ENCODE measurements at places on chromosomes 6 and 20. TPM values are rescaled to one million over a fixed set of nuclear protein-coding genes. Genes with fewer than 3 reads are reported as not detected.

Gene SS18L1
- 10.7 TPM for total RNA-seq

DNA sequence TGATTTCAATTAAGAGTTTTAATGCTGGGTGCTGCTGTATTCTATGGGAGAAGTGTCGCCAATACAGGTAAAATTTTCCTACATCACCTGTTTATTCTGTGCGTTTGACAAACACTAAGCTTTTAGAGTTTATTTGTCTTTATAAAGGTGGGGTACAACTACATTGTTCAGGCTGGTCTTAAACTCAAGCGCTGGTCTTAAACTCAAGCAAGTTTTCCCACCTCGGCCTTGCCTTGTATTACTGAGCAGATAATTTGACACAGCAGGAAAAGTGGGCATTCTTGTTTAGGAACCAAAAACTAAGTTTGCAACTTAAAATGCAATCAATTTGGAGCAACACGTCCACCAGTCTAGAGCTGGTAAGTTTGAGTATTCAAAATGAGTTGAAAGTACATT is 112.9 kb upstream of the BTN3A2 start:
- DNase-seq: no peak

DNA sequence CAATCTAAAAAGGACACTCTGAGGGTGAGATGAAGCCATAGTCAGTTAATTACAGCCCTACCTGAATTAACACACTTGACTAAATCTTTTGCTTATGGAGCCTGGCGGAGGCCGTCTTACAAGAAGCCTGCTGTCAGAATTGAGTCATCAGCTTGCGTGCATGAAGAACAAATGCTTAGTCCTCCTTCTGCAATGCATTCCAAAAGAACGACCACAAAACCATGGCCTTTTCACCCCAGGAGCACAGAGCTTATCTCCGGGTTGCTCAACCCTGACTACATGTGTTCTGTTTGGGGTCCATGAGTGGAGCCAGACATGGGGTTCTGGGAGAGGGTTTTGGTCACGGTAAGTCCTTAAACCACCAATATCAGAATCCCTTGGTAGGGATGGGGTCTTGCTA is 318.1 kb downstream of the CLIC5 start:
- no peak for DNase-seq

DNA sequence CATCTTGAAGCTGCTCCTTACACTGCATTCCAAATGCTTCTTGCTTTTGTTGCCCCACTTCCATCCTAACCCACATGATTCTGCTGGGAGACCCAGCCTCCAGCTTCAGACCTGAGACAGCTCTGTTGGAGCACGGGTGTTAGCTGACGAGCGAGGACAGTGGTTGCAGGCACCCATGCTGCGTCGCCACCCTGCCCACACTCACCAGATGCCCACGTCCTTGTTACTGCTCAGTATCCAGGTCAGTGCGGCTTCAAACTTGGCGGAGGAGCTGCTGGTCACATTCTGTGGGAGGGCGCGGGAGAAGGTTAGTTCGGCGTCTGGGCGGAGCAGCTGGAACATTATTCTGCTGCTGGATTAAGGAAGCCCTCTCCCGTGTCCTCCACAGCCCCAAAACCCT is 9.0 kb downstream of the LEMD2 start:
- no peak for DNase-seq

Gene MCHR2
- 0.33 TPM for total RNA-seq

DNA sequence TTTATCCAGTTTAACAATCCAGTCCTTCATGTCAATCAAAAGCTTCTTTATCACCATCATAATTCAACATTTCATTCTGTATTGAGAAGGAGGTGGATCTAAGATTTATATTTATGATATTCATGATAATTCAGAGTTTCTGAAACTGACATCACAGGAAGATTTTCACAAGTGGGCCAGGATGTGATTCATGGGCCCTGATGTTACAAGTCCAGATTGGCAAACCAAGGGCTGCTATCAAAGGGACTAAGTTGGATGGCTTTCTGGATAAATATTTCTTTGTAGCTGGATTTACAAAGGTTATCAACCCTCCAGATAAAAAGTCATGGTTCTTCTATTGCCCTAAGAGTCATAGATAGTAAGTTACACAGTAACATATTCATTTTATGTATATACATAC is 866.5 kb downstream of the KIF16B start:
- DNase-seq: no peak

DNA sequence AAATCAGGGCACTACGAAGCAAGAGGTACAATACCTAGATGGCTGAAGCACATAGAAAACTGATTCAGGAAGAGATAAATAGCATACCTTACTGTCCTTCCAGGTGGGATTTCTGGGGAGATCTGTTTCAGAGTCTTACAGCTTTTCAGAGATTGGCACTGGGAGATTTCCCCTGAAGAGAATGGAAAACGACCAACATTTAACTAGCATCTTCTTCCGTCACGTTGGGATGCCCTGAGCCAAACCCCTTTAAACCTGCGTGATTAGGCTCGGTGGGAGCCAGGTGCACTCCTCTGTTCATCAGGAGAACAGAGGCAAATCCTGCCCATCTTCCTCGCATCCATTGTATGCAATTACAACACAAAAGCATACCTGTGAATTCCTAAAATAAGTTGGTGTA is 614.5 kb downstream of the HDGFL1 start:
- no peak for DNase-seq

Gene BHLHE23
- not detected for total RNA-seq

- no peak for DNase-seq
Measured at GRCh38 chr6:148329596-148330381, 12.8 kb upstream of the SASH1 start.

GRCh38 chr6:81226957-81227356 is 525.5 kb downstream of the TENT5A start:
- DNase-seq: no peak

Gene TASP1
- 11.8 TPM for total RNA-seq

GRCh38 chr6:106163446-106163965 is 77.4 kb downstream of the PRDM1 start:
- DNase-seq: no peak

Gene MAP7
- 3.3 TPM for total RNA-seq

Gene AVP
- not detected for total RNA-seq

DNA sequence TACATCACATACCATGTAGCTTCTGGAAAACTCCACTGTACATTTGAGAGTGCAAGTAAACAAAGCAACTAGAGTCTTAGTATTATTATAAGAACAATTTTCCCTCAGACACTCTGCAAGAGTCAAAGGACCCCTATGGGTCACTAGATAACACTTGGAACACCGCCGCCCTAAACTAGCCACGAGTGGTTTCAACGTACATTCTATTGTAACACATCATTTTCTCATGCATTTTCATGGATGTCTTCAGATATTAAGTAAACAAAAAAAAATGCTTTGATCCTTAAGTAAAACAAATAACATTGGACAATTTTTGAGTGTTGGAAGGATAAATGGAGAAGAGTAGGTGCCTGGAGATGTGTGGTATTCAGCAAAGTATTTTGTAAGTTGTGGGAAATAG is 3.2 kb upstream of the RNF146 start:
- no peak for DNase-seq
